ENCODE measurements at places on chromosomes 11 and 22. TPM values are rescaled to one million over a fixed set of nuclear protein-coding genes. Genes with fewer than 3 reads are reported as not detected.

GRCh38 chr11:124656774-124657630, 16.5 kb downstream of the SIAE start:
- DNase-seq: no peak

GRCh38 chr11:48062649-48063048, 82.3 kb downstream of the PTPRJ start:
- DNase-seq: no peak

DNA sequence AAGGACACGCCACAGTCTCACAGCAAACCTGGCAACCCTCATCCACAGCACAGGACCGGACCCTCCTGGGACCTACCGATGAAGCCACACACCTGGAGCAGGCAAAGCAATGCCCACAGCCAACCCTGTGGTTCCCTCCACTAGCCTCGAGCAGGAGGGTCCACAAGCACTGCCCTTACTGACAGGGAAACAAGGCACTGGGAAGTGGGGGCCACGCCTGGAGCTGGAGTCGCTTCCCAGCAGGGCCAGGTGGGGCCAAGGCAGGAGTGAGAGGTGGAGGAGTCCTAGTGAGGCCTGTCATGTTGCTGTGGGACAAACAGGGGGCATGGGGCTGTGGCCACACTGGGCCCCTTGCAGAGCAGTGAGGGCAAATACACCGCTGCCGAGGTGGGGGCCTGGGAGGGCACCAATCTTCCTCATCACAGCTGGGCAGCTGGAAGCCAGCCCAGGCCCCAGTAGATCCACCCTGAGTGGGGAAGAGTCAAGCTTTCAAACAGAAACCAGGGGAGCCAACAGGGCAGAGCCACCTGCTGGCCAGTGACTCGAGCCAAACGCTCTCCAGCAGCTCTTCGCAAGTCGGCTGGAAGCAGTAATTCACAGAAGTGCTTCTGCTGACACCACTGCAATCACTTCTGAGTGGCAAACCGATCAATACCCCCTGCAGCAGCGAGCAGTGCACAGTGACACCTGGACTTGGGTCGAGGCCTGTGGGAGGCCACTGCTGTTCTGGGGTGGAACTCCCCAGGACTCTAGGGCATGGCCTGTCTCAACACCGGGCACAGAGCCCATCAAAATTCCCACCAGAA, 13.7 kb downstream of the SULT4A1 start:
- no peak for DNase-seq

Gene CCDC73
- total RNA-seq: not detected

Gene C11orf21
- 1.3 TPM for total RNA-seq

DNA sequence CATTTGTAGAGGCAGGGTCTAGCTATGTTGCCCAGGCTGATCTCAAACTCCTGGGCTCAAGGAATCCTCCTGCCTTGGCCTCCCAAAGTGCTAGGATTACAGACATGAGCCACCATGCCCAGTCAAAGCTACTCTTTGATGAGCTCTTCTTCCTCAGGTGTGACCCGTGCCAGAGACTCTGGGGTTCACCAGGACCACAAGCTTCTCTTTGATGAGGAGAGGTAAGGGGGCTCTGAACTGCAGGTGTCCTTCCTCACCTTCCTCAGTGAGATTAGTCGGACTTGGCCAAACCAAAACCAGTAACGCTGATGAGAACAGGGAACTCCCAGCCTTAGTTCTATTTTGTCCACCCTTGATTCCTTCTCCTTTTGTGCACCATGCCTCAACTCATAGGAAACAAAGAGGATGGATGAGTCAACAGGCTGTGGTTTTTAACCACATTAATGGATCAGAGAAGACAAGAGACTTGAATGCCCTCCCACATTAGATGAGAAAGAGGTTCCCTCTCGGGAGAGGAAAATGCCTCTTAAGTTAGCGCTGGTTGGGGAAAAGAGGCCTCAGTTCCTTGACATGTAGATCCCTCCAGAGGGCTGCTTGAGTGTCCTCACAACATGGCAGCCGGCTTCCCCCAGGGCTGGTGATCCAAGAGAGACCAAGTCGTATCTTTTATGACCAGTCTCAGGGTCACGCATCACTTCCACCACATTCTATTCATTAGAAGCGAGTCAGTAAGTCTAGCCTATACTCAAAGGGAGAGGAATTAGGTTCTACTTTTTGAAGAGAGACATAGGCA, 25.7 kb upstream of the CTR9 start:
- DNase-seq: no peak

Gene SYT9
- total RNA-seq: not detected

DNA sequence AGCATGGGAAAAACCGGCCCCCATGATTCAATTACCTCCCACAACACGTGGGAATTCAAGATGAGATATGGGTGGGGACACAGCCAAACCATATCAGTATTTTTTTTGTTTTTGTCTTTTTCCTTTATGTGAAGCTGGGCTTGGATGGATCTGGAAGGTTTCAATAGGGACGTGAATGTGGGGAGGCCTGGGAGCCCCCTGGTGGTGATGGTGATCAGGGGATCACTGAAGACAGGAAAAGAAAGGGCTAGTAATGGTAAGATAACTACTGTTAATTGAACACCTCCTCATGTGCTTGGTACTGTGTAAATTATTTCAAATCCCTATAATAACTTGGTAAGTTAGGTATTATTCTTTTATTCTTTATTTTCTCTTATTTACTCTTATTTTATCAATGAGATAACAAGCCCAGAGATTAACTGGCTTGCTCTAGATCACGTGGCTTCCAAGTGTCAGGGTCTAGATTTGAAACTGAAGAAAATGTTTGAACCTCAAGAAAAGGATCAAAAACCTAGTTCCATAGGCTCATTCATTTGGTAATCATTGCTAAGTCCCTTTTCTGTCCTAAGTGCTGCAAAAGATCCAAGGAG, 364.2 kb downstream of the TENM4 start:
- DNase-seq: no peak

DNA sequence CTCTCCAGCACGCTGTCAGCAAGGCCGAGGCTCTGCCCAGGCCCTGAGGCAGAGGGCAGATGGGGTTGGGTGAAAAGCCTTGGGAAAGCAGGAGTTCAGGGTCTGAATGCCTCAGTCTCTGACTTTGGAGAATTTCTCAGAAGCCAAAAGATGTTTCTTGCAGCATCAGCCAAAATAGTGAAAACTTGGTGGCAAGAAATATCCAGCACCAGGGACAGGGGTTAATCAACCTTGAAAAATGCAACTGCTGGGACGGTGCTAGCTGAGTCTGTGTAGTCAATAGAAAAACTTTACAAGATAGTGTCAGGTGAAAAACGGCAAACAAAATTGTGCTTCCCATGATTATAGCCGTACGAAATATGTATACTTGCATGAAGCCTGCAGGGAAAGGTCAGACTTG, 1.4 kb upstream of the ABCC8 start:
- DNase-seq: no peak

- no peak for DNase-seq
These were observed 1119.7 kb downstream of the BRD1 start for GRCh38 chr22:48707763-48708557.

GRCh38 chr11:83773950-83774880, 488.0 kb upstream of the CCDC90B start:
- DNase-seq: no peak

DNA sequence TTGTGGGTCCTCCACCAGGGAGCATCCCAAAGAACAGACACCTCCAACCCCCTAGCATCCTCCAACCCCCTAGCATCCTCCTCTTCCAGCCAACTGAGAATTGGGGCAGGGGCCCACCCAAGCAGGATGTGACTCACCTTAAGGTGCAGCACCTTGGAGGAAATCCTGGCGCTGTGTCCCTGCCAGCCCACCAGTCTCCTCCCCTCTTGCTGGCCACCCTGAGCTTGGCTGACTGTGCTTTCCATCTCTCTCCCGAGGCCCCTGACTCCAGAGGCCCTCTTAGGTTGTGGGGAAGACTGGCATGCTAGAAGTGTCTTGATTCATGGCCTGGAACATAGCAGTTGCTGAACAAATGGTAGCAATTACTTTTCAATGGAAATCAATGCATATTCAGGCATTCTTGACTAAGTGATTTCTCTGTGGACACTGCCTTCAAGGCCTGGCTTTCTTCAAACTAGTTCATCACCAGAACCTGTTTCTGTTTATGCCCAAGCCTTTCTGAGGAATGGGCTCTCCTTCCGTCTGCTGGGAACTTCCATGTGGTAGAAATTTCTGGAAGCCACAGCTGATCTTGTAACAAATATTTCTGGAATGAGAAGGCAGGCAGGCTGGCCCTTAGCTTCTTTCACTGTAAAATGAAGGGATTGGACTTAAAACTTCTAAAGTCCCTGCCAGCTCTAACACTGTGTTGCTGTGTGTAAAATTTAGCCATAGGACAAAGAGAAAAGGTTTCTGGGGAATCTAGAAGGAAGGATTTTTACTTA, 60.5 kb downstream of the CEP164 start:
- DNase-seq: no peak

- no peak for DNase-seq
These were observed 97.4 kb upstream of the POU2AF2 start for GRCh38 chr11:111148121-111148520.

Gene BAIAP2L2
- total RNA-seq: 0.38 TPM

Gene GGTLC2
- total RNA-seq: not detected

- DNase-seq: no peak
These were observed 2.2 kb upstream of the MAJIN start for GRCh38 chr11:64974124-64974523.

GRCh38 chr11:114060392-114061047, 1.0 kb downstream of the ZBTB16 start:
- DNase-seq: peak; percentile 14

- DNase-seq: no peak
These were observed 28.4 kb downstream of the TMPRSS5 start for GRCh38 chr11:113677685-113678084.

GRCh38 chr11:14359501-14360031, 583 bp upstream of the RRAS2 start:
- no peak for DNase-seq

Gene TIMM10
- 154 TPM for total RNA-seq

DNA sequence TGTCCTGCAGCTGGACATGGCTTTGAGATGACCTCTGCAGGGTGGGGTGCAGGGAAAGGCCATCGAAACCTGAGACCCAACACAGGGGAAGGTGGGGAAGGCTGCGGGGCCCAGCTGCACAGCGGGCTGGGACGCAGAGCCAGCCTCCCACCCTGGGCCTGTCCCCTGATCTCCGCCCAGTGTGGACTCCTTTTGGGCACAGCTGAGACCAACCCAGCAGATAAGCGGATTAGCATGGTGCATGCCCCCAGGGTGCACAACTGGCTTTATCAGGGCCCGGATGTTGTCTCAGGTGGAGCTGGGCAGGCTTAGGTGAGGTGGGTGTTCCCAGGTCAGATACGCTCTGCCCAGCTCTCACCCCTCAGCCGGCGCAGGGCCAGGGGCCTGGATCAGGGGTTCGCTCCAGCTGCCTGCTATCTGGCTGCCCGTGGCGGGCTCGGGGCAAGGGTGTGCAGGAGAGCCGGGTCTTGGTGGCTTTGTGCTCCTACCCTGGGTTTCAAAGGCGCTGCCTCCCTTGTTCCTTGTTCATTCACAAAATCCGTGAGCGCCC, 28.1 kb upstream of the MUC5AC start:
- no peak for DNase-seq

DNA sequence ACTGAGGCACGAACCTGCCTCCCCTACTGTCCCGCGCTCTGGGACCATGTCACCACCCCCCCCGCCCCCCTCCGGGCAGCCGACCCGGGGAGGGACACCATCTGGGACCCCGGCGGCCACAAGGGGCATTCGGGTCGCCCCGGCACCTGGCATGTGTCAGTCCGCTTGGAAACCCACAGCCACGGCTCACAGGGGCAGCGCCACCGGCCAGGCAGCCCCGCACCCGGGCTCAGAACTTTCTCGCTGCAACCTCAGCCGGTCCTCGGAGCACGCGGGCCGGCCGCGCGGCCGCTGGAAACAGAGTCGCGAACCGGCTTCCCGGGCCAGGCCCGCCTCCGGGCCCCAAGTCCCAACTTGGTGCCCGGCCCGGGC, 159.9 kb upstream of the GRK3 start:
- no peak for DNase-seq

GRCh38 chr11:20912922-20913512, 243.6 kb downstream of the NELL1 start:
- no peak for DNase-seq

Gene GUCY1A2
- total RNA-seq: not detected

GRCh38 chr11:67344264-67344663, 9.1 kb downstream of the POLD4 start:
- no peak for DNase-seq

GRCh38 chr11:82792319-82792718, 58.7 kb upstream of the FAM181B start:
- DNase-seq: no peak

GRCh38 chr22:50056214-50056972, 1.7 kb downstream of the TTLL8 start:
- no peak for DNase-seq

Gene ACR
- not detected for total RNA-seq

Gene TP53AIP1
- total RNA-seq: not detected

DNA sequence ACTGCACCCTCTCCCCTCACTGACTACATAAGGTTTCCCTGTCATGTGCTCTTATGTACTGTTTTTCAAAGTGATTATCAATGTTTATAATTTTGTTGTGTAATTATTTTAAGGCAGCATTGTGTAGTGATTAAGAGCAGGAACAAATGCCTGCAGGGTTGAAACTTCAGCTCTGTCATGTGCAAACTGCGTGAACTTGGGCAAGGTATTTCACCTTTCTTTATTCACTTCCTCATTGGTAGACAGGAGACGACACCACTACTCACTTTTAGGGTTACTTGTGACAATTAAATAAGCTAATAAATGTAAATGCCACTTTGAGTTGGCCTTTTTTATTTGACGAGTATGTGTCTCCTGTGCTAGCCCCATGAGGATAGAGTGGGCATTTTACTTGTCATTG, 86.5 kb upstream of the E2F8 start:
- DNase-seq: no peak

DNA sequence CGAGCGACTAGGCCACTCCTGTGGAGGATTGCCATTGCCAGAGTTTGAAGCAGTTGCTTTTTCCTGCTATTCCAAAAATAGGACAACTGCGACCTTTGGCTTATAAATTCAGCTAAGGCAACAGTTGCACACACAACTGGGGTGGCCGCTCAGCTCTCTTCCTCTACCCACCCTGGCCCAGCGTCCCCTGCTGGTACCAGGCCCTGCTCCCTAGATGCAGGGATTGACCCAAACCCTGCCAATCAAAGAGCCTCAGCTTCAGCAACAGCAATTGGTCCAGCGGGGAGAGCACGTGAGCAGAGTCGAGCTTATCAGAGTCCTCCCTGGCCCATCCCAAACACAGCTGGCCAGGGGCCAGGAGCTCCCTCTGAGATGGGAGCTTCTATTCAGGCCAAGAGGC, 22.0 kb upstream of the CABP2 start:
- no peak for DNase-seq

DNA sequence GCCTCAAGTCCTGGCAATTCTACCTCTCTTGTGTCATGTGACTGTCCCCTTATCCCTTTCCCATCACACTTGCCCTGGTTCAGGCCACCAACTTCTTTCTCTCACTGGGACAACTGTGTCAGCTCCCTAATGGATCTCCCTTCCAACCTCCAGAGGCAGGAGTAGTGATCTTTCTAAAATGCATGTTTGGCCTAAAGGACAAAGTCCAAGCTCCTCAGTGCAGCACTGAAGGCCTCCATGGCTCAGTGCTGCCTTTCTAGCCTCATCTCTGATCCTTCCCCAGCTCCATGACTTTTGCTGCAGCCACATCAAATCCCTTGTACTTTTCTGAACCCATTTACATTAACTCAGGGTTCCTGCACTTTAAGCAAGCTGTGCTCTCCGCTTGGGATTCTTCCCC, 80.8 kb downstream of the CSNK2A3 start:
- DNase-seq: no peak

- DNase-seq: no peak
These were observed 11.8 kb downstream of the IL10RA start for GRCh38 chr11:117997823-117998579.

Gene BRSK2
- 0.53 TPM for total RNA-seq

Gene HTR3A
- not detected for total RNA-seq

GRCh38 chr11:10351435-10351764, 46.5 kb downstream of the ADM start:
- DNase-seq: no peak
